ENCODE measurements at places on chromosomes 5 and 9. TPM values are rescaled to one million over a fixed set of nuclear protein-coding genes. Genes with fewer than 3 reads are reported as not detected.

- DNase-seq = no peak
Observed at GRCh38 chr9:15137089-15137488, 169.9 kb downstream of the TTC39B start.

- DNase-seq = no peak
Observed at GRCh38 chr5:96463091-96463490, 30.0 kb upstream of the PCSK1 start.

GRCh38 chr5:96781031-96781971 is 26.4 kb downstream of the ERAP1 start:
- DNase-seq = no peak

GRCh38 chr9:124770359-124771020 is 621 bp downstream of the NR6A1 start:
- peak; percentile 27 for DNase-seq

GRCh38 chr9:4927701-4928100 is 57.4 kb upstream of the JAK2 start:
- no peak for DNase-seq

IGFBPL1 gene
- total RNA-seq = not detected

ENTREP1 gene
- not detected for total RNA-seq

GRCh38 chr9:93549611-93550010 is 26.8 kb upstream of the PHF2 start:
- DNase-seq = no peak

DNA sequence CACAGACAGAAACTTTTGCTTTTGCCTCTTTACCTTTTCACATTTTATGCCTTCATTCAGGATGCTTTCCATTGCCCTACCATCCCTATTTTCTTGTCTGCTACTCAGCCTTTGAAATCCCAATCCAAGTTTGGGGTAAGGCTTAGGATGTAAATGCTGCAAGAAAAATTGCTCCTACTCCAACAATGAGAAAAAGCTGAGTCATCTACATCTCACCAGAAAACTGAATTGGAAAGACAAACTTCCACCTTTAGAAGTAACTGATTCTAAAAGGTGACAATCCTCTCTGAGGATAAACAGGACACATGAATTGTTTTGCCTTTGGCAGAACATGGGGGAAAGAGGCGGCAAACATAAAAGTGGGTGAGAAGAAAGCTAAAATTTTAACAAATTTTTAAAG is 295.6 kb downstream of the NR2F1-AS1 start:
- no peak for DNase-seq

GRCh38 chr5:136626531-136626930 is 261.2 kb upstream of the TRPC7 start:
- DNase-seq = no peak

- no peak for DNase-seq
Observed at GRCh38 chr9:3931996-3932906, 367.6 kb downstream of the GLIS3 start.

AK8 gene
- 0.39 TPM for total RNA-seq

- no peak for DNase-seq
Observed at GRCh38 chr5:15785531-15785981, 285.6 kb downstream of the FBXL7 start.

- DNase-seq = no peak
Observed at GRCh38 chr5:112793201-112793600, 55.5 kb downstream of the APC start.

GRCh38 chr9:103287361-103287760 is 292.2 kb downstream of the CYLC2 start:
- DNase-seq = no peak

DNA sequence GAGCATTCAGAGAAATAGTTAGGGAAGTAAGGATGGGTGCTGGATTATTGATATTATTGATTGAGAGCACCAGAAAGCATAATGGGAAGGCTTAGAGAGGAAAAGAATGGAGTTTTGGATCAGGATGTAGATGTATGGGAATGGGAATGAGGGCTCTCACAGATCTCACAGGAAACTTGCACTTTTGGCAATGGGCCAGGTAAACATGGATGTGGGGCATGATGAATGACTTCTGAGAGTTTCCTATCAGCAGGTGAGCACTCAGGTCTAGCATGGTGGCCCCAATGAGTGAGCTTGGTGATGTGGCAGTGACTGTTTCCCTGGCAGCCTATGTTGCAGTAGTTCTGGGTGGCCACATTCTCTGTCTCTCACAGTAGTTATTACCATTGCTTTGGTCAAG is 283.8 kb downstream of the FBXL7 start:
- DNase-seq = no peak

GRCh38 chr5:129103397-129103796 is 8.8 kb downstream of the ISOC1 start:
- DNase-seq = no peak

DNA sequence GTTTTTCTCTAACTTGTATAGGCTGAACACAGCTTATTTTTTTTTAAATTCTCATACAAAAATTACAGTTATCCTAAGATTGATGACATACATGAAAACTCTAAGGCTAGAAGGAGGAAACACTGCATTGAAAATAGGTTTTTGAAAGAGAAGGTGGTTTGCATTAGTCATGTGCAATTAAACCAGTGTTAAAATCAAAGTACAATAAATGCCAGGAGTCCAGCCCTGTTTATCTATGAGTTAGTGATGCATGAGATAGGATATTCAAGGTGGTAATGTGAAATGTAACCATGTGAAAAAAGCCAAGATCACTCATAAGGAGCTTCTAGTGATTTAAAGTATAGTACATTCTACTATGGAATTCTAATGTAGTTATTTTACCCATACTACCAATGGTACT is 444.9 kb upstream of the CYLC2 start:
- no peak for DNase-seq

DNA sequence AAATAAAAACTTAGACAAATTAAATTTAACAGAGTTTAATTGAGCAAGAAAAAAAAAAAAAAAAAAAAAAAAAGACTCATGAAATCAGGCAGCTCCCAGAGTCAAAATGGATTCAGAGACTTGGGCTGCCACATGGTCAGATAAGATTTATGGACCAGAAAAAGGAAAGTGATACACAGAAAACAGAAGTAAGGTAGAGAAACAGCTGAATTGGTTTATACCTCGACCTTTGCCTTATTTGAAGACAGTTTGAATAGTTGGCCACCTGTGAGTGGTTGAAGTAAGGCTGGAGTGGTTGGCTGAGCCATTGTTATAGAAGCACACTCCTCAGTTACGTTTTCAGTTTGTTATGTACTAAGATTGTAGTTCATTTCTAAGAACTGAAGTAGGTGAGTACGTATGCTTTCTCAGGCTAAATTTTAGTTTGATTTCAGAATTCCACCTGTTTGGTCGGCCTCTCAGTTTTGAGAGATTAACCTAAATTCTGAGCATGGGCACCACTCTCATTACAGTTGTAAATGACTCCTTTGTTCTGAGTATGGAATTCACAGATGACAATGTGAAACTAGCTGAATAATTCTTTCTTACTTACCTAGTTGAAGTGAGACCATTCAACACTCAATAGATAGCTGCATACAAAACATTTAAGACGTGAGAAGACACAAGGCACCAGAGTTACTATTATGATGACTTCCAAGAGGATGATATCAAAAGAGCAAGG is 149.0 kb downstream of the AOPEP start:
- peak; percentile 25 for DNase-seq

DNA sequence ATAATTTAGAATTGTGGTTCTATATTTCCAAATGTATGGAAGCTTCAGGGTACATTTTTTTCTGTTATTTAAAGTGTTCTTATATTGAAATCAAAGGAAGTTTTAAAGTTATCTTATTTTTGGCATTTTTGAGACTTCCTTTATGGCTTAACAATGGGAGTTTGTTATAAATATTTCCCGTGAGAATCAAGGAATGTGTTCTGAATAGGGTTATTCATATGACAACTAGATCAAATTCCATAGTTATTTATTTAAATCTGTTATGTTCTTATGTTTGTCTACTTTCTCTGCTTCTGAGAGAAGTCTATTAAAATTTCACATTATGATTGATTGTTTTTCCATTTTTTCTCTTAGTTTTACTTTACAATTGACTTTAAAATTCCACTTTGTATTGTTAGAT is 135.1 kb downstream of the ADAMTS16 start:
- DNase-seq = no peak

DNA sequence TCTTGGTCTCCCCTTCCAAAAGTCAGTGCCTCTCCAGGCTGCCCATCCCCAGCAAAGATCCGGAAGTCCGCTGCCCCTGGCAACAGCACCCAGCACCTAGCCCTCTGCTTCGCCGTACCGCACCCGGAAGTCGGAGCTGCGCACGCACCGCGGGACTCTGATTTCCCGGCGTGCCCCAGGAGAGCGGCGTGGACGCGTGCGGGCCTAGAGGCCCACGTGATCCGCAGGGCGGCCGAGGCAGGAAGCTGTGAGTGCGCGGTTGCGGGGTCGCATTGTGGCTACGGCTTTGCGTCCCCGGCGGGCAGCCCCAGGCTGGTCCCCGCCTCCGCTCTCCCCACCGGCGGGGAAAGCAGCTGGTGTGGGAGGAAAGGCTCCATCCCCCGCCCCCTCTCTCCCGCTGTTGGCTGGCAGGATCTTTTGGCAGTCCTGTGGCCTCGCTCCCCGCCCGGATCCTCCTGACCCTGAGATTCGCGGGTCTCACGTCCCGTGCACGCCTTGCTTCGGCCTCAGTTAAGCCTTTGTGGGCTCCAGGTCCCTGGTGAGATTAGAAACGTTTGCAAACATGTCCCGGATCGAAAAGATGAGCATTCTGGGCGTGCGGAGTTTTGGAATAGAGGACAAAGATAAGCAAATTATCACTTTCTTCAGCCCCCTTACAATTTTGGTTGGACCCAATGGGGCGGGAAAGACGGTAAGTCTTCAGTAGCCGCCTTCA is at the start of gene RAD50:
Gene RAD50, plus strand, starts transcription at position 215 of the 715 bp plus-strand sequence. Its CDS starts 348 bp downstream, at position 563.
- peak; percentile 96 for DNase-seq

C5 gene
- 2.7 TPM for total RNA-seq

DNA sequence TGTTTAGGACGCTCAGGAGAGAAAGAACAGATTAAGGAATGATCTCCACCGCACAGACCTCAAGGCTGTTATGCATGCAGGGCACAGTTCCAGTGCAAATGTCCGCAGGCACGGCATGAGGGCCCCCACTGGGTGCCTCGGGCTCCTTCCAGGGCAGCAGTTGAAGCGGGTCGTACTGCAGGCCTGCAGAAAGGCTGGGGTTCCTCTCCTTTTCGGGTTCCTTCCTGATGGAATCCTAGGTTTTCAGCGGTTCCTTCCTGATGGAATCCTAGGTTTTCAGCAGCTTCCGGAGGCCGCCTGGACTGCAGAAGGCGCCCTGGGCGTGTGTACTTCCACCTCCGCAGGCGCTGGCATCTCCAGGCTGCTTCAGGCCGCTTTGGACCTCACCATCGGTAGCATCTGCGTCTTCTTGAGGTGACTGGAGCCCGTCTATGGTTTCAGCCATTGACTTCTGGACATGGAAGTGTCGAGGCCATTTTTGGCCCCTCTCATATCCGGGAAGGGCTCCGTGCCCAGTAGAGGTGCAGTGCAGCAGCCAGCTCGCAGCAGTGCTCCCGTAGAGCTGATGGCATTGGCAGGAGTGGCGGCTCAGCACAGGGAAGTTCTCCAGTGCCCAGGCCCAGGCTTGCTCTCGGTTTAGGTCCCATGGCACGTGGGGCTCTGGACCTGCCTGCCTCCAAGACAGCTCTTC is 5.6 kb upstream of the MGAT4B start:
- no peak for DNase-seq

All from activated CD4-positive, alpha-beta memory T cell treated with anti-CD3 and anti-CD28 coated beads for 36 hours (primary cell).